NCI-H1436 treated with DMSO at 0.1 percent for 48 hours (cell line): ENCODE measurements at places on chromosomes 13 and 19.

DNA sequence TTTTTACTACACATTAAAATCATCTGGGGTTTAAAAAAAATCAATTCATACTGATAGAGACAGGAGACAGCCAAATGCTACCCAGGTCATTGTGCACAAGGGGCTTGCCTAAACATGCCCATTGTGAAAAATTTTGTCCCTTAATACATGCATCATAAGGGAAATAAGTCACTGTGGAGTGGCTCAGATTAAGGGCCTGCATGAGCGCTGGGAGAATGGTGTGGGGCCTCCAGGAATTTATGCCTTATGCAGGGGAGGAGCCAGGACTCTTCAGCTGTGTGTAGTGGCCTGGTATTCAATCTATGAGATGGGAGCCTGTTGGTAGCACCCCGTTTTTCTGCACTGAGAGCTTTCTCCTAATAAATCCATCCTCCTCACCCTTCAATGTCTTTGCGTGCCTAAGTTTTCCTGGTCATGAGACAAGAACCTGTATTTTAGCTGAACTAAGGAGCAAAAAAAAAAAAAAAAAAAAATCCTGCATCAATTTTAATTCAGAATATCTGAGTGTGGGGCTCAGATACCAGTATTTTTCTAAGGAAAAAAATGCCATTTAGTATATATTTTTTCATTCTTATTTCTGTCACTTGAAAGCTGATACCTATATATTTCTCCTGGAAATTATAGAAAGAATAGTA, 997.6 kb upstream of the ATXN8OS start:
- no peak for DNase-seq

- DNase-seq: no peak
Measured at GRCh38 chr19:44345959-44346358, 10.5 kb downstream of the ZNF112 start.

DNA sequence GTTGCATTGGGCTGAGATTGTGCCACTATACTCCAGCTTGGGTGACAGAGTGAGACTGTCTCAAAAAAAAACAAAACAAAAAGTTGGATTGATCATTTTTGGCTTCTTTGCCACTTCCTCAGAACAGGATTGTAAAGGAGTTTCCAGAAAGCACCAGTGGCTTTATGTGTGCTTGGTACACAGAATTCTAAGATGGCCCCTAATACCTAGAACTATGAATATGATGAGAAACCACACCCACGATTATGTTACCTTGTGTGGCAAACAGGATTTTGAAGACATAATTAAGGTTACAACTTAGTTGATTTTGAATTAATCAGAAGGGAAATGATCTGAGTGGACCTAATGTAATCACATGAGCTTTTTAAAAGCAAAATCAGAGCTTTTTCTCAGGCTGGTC, 26.5 kb downstream of the CEACAM1 start:
- no peak for DNase-seq

DNA sequence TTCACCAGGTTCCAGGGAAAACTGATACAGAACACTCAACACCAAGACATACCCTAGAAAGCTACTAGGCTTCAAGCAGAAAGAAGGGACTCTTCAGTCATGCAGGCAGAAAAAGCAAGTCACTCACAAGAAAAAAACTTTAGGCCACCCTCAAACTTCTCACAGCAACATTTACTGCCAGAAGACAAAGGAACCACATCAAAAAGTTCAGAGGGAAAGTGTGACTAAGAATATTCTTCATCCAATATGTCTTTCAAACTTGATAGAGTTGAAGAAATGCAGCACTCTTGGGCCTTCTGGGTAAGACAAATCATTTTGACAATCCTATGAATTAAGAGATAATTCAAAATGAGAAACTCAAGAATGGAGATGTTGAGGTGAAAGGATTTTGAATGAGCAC, 7.7 kb downstream of the DZIP1 start:
- no peak for DNase-seq

- no peak for DNase-seq
Measured at GRCh38 chr13:62113179-62113578, 697.5 kb upstream of the PCDH20 start.

GRCh38 chr13:33109271-33109697, 93.1 kb downstream of the KL start:
- no peak for DNase-seq

DNA sequence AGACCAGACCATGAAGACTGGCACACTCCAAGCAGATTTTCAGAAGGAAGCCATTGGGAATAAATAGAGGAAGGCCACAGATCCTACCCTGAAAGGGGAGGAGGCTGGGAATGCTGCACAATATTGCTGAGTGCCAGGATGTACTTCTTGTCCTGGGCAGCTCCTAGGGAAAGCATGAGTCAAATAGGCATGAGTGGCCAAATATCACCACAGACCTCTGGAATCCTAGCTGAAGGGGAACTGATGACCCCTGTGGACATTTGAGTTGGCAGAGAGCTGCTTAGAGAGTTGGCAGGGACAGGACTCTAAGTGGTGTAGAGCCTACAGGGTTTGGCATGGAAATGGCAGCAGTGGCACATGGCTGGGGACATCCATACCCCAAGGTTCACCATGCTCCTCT, 234.3 kb upstream of the TRPC4 start:
- no peak for DNase-seq

DNA sequence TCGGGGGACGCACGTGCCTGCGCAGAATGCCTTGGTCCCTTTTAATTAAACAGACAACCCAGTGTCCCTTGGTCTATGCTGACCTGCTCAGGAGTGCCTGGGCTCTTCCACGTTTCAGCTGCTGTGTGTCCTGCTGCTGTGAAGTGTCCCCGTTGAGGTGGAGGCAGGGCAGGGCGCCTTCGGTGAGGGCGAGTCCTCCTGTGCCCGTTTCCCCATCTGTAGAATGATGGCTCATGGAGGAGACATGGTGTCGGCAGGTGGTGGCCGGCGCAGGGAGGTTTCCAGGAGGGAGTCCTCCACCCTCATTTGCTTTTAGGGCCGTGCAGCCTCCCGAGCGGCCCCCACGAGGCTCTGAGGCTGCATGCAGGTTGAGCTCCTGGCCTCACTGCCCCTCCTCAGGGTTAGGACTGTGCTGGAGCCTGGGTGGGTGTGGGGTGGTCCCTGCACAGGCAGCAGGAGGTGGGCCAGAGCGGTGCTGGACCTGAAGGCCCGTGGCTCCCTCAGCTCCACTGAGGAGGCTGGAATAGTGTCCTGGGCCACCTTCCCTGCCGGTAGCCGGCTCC, 8.8 kb downstream of the STK11 start:
- DNase-seq: no peak

DNA sequence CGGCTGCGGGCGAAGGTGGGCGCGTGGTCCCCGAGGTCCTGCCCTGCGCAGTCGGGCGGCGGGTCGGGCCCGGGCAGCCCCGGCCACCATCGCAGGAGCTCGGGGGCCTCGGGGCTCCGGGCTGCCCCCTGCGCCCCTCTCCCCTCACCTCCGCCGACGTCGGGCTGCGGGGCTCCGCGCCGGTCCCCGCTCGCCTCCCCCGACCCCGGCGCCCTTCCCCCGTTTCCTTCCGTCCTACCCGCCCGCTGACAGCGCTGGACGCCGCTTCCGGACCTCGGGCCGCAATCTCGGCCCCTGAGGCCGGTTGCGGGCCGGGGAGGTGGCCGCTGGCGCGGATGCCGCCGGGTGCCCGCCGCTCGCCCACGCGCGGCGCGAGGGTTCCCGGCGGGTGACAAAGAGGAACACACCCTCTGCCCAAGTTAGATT, 720 bp downstream of the FARP1 start:
- DNase-seq: no peak

GRCh38 chr13:102089177-102089576, 312.7 kb downstream of the FGF14 start:
- no peak for DNase-seq

DNA sequence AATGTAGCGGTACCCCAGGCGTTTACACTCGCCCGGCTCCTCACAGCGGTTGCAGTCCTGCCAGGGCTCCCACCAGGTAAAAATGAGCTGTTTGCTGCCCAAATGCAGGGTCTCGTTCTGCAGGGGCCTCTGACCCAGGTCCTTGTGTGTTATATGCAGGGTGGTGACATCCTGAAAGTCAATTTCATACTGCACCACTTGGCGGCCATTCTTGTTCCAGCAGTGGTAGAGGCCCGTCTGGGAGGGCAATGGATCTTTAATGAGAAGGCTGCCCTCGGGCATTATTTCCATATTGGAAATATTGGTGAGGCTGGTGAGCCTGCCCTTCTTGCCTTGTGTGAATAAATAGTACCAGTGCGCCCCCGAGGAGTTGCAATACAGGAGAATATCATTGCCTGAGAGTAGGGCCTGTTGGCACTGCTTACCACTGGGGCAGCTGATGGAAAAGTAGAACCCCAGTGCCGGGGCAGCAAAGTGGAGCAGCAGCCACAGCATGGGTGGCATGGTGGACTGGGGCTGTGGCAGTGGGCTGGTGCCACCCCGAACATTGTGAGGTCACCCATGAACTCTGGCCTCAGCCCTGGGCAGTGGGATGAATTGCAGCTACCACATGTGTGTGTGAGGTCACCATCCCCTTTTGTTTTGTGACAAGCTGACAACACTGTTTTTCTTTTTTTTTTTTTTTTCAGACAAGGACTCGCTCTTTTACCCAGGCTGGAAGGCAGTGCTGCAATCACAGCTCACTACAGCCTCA, at the start of gene FAM187B:
FAM187B (minus strand) TSS at position 563 of the 754 bp plus-strand sequence; CDS start at position 504, 59 bp downstream.
- DNase-seq: no peak

DNA sequence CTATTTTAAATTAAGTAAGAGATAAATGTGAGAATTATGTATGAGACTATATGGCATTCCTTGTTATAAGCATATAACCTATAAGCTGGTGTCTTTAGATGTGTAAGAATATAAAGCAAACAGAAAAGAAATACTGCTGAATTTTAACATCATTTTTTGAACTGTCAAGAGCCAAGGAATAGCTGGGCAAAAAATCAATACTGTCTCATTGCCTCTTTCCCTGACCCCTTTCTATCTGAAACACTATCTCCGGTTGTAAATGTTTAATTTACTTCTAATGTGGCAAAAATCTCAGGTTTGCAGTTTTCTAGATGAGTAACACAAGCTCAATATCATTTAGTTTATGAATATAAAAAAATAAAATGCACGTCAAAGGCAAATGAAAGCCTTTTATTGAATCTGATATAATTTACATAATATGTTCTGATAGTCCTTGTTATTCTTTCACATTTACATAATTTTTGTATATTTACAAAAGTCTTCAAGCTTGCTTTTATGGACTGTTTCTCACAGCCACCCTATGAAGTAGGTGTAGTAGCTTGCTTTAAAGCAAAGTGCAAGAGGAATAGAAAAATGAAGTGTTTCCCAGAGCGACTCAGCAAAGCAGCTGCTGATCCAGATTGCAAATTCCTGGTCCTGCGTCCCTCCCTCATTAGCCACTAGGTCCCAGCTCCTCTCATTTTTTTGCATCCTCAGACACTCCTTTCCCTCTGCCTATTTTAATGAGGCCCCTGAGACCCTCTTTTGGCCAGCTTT, 188.2 kb upstream of the RFC3 start:
- DNase-seq: no peak

DNA sequence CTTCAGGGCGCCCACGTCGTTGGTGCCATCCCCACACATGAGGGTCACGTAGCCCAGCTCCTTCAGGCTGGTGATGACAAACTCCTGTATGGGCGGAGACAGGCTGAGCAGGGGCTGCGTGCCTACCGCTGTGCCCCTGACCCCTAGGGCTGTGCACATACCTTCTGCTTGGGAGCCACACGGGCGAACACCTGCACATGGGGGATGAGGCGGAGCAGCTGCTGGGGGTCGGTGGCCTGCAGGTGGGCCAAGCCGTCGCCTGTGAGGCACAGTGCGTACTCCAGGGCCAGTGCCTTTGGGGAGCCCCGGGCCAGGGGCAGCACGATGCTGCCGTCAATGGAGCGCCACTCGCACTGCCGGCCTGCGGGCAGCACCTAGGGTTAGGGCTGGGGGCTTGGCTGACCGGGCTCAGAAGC, 6.1 kb upstream of the GMIP start:
- no peak for DNase-seq

DNA sequence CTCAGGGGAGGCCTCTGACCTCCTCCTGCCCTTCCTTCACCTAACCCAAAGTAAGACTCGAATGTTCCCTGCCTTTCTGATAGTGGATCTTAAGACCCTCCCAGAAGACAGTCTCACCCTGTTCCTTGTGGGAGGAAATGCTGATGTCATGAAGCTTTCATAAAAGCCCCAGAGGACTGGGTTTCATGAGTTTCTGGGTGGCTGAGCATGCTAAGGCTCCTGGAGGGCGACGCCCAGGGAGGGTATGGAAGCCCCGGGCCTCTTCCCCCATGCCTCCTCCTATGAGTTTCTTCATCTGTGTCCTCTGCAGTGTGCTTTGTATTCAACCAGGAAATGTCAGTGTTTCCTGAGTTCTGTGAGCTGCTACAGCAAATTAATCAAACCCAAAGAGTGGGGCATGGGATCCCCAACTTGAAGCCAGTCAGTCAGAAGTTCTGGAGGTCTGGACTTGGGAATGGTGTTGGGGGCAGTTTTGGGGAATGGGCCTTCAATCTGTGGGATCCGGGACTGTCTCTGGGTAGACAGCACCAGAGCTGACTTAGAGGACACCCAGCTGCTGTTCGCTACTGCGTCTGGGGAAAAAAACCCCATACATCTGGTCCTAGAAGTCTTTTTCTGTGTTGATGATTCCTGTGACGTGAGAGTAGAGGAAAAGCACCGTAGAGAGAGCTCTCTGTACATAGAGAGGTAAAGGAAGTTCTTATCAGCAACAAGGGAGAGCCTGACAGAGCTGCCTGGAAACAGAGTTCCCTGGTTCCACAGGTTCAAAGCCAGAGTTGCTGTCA, 2.0 kb upstream of the LILRB2 start:
- DNase-seq: no peak

- DNase-seq: no peak
Measured at GRCh38 chr19:21084343-21084742, 2.3 kb downstream of the ZNF714 start.

DNA sequence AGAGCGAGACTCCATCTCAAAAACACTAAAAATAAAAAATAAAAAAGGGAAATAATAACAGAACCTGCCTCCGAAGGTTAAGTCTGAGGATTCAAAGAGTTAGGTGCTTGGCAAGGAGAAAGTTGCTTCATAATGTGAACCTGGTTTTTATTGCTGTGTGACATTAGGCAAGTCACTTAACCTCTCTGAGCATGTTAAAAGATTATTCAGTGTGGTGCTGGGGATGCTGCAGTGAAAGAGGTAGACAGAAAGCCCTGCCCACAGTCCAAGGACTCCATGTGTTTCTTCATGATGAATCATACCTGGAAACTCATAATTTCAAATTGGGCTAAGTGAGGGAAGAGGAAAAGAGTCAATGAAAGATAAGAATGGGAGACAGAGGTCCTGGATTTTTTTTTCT, 2.4 kb downstream of the IL27RA start:
- no peak for DNase-seq

DNA sequence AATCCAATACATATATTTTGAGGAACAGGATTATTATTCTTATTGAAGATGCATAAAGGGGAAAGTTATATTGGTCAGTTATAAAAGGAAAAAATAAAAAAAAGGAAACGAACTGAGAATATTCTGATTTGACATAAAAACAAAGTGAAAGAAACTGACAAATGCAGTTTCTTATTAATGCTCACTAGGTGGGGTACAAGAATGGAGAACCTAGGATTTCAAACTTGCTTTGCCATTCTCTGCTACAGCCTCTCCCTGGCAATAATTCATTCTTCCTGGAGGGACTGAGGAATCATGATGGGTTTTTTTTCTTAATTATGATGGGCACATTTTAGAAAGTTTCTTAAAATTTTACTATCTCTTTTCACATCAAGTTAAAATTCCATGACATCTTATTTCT, 154.9 kb downstream of the PCDH9 start:
- no peak for DNase-seq
